ENCODE measurements at places on chromosomes 2 and 18.
A peak's percentile ranks its signal among the peaks of the same experiment; 100 is the strongest.

- no peak overlapping the region for H3K4me3 ChIP-seq
- no peaks in the 10 kb centered on the region for H3K27me3 ChIP-seq
- H3K36me3 ChIP-seq = peaks cover 10% of the 10 kb centered on the region
- peaks cover 57% of the 10 kb centered on the region for H3K4me1 ChIP-seq
- no peak for DNase-seq
- H3K27ac ChIP-seq = no peak overlapping the region
Measured at GRCh38 chr2:68737711-68738110, 3.1 kb downstream of the ARHGAP25 start.

DNA sequence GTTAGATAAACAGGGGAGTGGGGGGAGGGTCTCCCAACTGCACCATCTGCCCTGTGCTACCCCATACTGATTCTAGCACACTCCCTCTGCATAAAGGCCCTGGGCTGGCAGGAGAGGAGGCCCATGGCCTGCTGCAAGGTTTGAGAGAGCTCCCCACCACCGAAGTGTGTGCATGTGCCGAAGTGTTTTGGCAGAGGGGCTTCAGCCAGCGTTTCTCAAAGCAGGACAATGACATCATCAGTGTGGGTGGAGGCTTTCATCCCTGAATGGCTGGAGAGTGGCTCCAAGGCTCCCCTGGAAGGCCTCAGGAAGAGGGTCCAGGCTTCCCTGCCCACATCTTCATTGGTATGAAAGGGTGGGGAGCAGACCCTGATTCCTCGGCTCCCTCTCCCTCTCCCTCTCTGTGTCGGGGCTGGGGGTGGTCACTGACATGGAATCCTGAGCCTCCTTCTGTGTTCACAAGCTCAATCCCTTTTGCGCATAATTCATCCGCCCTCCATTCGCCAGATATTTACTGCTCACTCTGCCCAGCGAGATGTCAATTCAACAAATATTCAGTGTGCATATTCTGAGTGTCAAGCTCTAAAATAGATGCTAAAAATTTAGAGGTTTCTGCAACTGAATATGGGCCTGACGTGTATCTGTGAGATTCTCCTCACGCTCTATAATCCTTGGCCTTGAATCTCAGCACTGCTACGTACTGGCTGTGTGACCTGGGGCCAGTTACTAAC, 122.1 kb downstream of the CELF4 start:
- H3K27ac ChIP-seq = no peak overlapping the region
- no peak overlapping the region for H3K4me3 ChIP-seq
- DNase-seq = no peak
- H3K4me1 ChIP-seq = peaks cover 3% of the 10 kb centered on the region

GRCh38 chr2:161135951-161136593, 24.2 kb upstream of the TANK start:
- H3K27me3 ChIP-seq = no peaks in the 10 kb centered on the region
- peaks cover 21% of the 10 kb centered on the region for H3K36me3 ChIP-seq
- peaks cover 27% of the 10 kb centered on the region for H3K4me1 ChIP-seq

DNA sequence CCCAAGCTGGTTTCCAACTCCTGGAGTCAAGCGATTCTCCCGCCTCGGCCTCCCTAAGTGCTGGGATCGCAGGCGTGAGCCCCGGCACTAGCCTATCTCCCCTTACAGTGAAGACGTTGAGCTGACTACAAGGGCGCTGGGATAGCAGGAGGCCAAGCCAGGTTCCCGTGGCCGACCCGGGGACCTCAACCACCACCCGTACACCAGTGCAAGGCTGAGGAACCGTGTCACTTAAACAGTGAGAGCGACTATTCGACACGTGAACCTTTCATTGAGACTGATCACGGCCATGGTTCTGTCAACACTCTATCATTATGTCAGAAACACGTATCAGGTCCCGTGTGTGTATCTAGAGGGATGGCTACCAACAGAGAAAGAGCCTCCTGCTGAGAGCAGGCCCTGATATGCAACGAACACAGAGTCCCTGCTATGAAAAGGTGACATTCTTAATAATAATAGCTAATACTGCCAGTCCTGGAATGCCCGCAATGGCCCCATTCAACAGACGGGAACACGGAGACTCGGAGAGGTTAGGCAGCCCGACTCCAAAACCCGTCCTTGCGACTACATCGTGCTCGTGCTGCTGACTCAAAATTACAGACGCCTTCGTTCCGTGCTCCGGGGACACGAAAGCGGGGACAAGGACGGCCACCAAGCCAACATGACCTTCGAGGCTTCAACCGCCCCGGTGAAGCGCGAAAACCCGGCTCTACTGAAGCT, 833 bp downstream of the AFG3L2 start:
- no peaks in the 10 kb centered on the region for H3K27me3 ChIP-seq
- peak overlapping the region; percentile 88 for H3K27ac ChIP-seq
- H3K4me1 ChIP-seq = peaks cover 38% of the 10 kb centered on the region

GRCh38 chr2:181764095-181764963, 84.0 kb upstream of the NEUROD1 start:
- H3K4me3 ChIP-seq = no peak overlapping the region
- no peak overlapping the region for H3K27ac ChIP-seq
- H3K36me3 ChIP-seq = no peaks in the 10 kb centered on the region
- peaks cover 22% of the 10 kb centered on the region for H3K27me3 ChIP-seq
- no peaks in the 10 kb centered on the region for H3K4me1 ChIP-seq

GRCh38 chr2:134127496-134127895, 126.4 kb upstream of the MGAT5 start:
- H3K36me3 ChIP-seq = peaks cover 9% of the 10 kb centered on the region
- H3K27ac ChIP-seq = peak overlapping the region; percentile 41
- H3K4me1 ChIP-seq = peaks cover 67% of the 10 kb centered on the region
- H3K4me3 ChIP-seq = peak overlapping the region; percentile 69
- no peaks in the 10 kb centered on the region for H3K27me3 ChIP-seq

DNA sequence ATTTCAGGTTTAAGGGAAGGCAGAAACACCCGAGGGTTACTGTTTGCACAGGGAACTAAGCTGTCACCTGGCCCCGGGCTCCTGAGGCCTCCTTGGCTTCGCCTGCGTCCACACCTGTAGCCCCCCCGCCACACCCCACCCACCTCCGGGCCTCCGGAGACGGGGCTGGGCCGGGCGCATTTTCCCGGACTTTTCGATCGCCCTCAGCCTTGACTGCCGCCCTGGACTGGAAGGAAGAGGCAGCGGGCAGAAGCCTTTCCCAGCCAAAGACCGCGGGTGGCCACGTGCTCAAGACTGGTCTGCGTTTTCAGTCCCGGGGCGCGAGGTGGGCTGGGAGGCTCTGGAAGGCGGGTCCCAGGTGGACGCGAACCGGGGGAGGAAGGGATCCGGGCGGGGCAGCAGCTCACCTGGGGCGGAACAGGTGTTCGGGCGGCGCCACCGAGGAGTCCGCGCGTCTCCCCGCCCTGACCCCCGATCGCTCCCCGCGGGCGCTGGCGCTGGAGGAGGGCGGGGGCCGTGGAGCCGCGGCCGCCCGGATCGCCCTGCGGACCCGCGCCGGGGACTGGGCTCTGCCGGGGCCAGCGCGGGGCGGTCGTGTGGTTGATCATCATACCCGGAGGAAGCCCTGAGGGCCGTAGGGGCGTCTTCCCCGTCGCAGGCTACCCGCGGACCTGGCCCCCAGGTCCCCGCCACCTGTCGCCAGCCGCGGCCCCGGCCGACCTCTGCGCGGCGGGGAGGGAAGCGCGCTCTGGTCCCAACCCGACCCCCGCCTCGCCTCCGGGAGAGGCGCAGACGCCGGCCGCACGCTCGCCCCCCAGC, 3.2 kb downstream of the ID2 start:
- H3K27me3 ChIP-seq = no peaks in the 10 kb centered on the region

GRCh38 chr18:11994336-11994702, 13.0 kb downstream of the IMPA2 start:
- H3K27ac ChIP-seq = no peak overlapping the region
- peaks cover 12% of the 10 kb centered on the region for H3K4me1 ChIP-seq
- DNase-seq = no peak
- H3K4me3 ChIP-seq = no peak overlapping the region
